Liver (tissue), 10 donors: ENCODE measurements at places on chromosomes 7 and 10. TPM values are rescaled to one million over a fixed set of nuclear protein-coding genes. Genes with fewer than 3 reads are reported as not detected.
A peak's percentile ranks its signal among the peaks of the same experiment; 100 is the strongest.

Gene GPR141
- total RNA-seq, result 2.9 TPM

- DNase-seq, result no peak
Observed at GRCh38 chr10:119316729-119317097, 109.3 kb downstream of the GRK5 start.

DNA sequence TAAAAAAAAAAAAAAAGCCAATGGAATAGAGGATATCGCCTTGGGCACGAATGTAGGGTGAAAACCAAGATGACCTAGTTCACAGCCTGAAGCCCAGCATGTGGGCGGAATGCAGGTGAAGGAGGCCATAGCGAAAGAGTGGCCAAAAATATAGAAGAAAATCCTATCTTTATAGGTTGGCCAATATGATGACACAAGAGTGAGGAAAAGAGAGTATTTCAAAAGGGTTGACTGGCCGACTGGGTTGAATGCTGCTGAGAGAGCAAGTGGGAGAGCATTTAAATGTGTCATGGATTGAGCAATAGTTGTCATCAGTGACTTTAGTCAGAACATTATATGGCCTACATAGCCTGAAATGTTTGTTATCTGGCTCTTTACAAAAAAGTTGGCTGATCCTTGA, 17.2 kb upstream of the GLI3 start:
- DNase-seq, result no peak

DNA sequence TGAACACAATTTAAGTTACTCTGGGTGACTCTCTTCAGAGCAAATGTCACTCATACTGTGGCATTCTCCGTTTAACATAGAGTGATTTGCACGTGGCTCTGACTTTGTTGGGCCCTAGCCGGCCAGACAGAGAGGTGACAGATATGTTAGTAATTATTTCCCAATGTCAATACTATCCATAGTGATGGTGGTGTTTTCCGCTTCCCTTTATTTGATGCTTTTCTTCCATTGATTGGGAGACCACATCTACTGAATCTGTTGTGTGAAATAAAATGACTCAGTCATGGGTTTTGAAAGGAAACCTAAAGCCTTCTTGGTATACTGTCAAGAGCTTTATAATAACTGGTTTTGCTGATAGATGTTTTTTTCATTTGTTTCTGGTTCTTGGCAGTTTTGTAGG, 7.4 kb downstream of the AVL9 start:
- no peak for DNase-seq

- DNase-seq, result no peak
Observed at GRCh38 chr10:118370499-118370898, 28.4 kb upstream of the FAM204A start.

DNA sequence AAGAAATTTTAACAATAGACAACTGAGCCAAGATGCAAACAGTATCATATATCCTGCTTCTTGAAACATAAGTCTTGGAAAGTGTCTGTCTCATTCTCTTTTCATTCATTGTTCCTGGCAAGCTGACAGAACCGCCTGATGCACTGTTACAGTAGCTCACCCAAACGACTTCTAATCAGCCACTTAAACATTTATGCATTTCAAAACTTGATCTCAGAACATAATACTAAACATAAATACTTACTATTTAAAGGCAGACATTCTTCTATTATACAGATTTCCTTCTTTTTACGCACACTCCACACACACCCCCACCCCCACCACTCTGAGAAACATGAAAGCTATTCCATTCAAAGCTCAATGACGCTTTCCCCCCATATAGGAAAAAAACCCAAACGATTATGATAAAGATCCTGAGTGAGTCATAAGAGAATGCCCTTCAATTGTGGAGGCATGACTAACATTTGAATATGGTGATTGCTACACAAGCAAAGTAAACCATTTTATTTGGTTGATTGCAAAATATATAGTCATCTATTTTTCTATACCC, 30.5 kb downstream of the SHTN1 start:
- DNase-seq, result no peak

GRCh38 chr10:117005527-117006055, 604 bp upstream of the SHTN1 start:
- peak; percentile 35 for DNase-seq

DNA sequence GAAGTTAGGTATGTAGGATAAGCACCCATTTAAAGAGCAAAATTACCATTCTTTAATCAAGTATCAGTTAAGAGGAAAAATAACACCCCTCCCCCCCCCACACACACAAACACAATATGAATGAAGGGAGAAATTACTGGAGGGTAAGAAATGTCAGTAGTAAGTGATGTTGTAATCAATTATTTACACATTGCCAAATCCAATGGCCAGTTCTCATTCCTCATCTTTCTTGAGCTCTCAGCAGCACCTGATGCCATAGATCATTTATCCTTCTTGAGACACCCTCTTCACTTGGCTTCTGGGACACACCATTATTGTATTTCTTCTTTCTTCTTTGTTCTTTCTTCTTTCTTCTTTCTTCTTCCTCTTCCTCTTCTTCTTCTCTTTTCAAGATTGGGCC, 33.7 kb upstream of the FAM3C start:
- DNase-seq, result no peak

DNA sequence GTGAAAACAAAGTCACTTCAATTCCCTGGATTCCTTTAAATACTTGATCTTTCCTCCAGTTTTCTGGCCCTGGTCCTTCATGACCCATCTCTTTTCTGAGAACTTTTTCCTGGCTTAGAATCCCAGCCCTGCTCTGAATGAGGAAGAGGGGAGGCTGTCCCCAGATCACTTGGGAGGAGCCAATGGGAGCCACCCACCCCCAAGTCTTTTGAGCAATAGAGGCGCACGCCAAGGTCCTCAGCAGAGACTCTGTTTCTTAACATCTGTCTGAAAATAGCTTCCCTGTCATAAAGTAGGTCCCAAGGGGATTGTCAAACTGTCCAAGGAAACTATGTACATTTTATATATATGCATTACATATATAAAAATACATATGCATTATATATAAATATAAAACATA, 126.8 kb downstream of the ADRA2A start:
- no peak for DNase-seq

- DNase-seq, result no peak
Observed at GRCh38 chr10:115250784-115251183, 157.6 kb downstream of the ATRNL1 start.

Gene SPDYE11
- total RNA-seq, result not detected

DNA sequence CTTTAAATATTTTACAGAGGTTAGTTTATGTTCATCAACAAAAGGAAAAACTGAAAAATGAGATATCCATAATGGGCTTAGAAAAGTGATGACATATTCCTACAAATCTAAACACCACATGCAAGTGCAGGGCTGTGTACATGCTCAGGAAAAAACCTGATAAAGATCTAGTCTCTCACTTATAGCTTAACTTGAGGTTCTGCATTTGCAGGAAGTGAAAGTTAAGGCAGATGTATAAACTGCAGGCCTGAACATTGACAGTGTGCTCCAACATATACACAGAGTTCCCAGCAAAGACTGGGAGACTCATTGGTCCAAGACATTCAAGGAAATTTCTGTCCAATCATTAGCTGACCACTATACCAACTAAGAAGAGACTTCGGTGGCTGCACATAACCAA, 63.8 kb upstream of the RET start:
- no peak for DNase-seq

Gene AKR1D1
- 93.9 TPM for total RNA-seq

Gene CAV1
- total RNA-seq, result 13.4 TPM

GRCh38 chr10:81696609-81697388, 178.2 kb upstream of the NRG3 start:
- DNase-seq, result no peak

Gene BTBD16
- 0.42 TPM for total RNA-seq

Gene PRPS1L1
- total RNA-seq, result not detected

GRCh38 chr7:50466815-50467585, 16.9 kb upstream of the FIGNL1 start:
- DNase-seq, result no peak

Gene MGMT
- 28.2 TPM for total RNA-seq

GRCh38 chr10:23351926-23352519, 7.4 kb upstream of the C10orf67 start:
- no peak for DNase-seq

DNA sequence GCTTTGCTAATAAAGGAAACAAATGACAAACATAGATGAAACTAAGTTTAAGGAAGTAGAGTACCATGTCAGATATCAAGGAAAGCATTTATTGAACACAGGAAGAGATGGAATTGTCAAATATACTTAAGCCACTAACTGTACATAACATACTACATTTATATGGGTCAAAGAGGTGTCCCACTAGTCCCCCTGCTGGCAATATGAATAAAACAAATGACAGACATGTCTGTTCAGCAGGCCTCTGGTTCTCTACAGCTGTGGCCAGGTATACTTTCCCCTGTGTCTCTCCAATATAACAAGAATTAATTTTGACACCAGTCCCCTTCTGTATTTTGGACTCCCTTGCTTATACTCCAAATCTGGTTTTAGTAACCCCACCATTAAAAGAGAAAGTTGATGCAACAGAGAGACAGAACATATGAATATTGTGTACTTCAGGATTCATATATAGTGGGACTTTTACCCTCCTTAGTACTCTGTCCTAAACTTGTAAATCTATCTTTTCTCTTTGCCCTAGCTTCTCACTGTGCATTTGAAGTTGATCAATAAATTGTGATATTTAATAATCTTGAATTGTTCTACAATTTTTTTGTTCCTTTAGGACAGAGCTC, 42.9 kb downstream of the CD36 start:
- no peak for DNase-seq

Gene UCMA
- total RNA-seq, result not detected

Gene GPR26
- total RNA-seq, result not detected

DNA sequence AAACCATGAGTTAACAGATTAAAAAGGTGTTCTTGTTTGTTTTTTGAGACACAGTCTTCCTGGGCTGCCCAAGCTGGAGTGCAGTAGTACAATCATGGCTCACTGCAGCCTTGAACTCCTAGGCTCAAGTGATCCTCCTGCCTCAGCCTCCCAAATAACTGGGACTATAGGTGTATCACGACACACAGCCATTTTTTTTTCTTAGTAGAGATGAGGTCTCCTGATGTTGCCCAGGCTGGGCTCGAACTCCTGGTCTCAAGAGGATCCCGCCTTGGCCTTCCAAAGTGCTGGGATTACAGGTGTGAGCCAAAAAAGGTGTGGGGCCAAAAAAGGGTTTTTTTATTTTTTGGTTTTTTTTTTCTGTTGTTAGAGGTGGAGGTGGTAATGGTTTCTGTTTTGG, 29.3 kb downstream of the KMT2C start:
- DNase-seq, result no peak

DNA sequence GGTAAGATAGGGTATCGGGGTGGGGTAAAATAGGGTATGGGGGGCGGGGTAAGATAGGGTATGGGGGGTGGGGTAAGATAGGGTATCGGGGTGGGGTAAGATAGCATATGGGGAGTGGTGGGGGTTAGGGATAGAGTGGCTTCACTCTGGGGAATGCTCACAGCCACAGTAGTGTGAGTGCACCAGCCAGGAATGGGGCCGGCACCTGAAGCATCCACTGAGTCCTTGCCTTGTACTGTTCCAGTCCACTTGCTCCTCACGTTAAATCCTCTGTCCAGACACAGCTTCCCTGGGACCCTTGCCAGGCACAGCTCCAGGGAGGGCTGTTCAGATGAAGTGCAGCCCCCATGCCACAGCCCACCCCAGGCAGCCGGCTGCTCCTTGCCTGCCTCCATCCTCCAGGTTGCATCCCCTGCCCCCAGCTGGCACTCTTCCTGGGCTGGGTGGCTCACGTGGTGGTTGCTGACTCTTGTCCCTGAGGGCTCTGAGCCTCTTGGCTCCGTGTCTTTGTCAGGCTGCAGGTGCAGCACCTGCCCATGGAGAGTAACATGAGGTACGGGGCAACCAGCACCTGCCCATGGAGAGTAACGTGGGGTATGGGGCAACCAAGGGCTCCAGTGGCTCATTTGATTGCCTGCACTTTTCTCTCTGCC, 268.4 kb downstream of the TCERG1L start:
- DNase-seq, result no peak

DNA sequence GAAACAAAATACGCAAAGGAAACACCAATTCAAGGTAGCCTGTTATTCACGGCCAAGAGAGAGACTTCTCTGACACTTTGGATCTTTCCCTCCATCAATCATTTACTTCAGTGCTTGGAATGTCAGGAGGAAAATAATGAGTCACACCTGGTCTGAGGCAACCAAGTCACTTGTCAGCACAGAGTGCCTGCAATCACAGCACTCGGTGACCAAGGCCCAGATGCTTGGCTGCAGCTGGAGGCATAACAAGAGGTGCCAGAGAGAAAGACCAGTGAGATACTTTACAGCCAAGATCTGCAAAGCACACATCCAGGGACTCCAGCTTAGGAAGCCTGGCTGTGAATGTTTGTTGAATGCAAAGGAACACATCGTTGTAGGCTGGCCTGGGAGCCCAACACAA, 33.9 kb downstream of the ASB13 start:
- no peak for DNase-seq

- no peak for DNase-seq
Observed at GRCh38 chr10:59463909-59464308, 101.6 kb upstream of the FAM13C start.

DNA sequence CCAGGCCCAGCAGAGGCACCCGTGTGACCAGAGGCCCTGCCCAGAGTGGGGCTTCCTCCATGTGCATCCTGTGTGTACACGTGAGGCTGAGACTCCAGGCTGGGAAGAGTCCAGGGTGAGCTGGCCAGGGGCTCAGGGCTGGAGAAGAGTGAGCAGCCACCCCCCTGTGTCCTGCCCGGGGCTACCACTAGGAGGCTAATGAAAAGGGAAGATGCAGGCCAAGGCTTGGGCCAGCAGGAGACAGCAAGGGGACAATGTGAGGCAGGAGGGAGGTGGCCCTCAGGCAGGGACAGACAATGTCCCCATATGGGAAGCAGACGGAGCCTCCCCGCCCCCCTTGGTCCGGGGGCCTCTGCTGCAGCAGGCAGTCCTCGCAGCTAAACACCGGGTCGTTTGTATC, 102.0 kb downstream of the HIF1AN start:
- no peak for DNase-seq
